Foreskin keratinocyte (primary cell): ENCODE measurements at places on chromosomes 3 and 15. TPM values are rescaled to one million over a fixed set of nuclear protein-coding genes. Genes with fewer than 3 reads are reported as not detected.

The ROPN1 gene
- not detected in 2 replicates for total RNA-seq

The ZNF501 gene
- 3.2 TPM in 2 replicates for total RNA-seq

The ZIC1 gene
- not detected in 2 replicates for total RNA-seq

The FOXP1 gene
- 45.5 and 46.6 TPM in 2 replicates for total RNA-seq

The ALG1L2 gene
- not detected in 2 replicates for total RNA-seq

The FANCD2OS gene
- not detected in 2 replicates for total RNA-seq

The FHIT gene
- 3.6 and 3.7 TPM in 2 replicates for total RNA-seq
